ENCODE measurements at places on chromosomes 2 and 18. TPM values are rescaled to one million over a fixed set of nuclear protein-coding genes. Genes with fewer than 3 reads are reported as not detected.

Gene RSAD2
- 17.8 TPM for total RNA-seq

Gene ANKRD23
- total RNA-seq = 4.4 TPM

Gene SNTG2
- total RNA-seq = 3.8 TPM

GRCh38 chr2:43803113-43803512 is 29.3 kb downstream of the DYNC2LI1 start:
- no peak for DNase-seq
- no peak overlapping the region for H3K4me3 ChIP-seq
- no peaks in the 10 kb centered on the region for H3K4me1 ChIP-seq
- H3K36me3 ChIP-seq = peaks cover 6% of the 10 kb centered on the region

- no peaks in the 10 kb centered on the region for H3K4me1 ChIP-seq
- no peak overlapping the region for H3K27ac ChIP-seq
- H3K36me3 ChIP-seq = no peaks in the 10 kb centered on the region
Measured at GRCh38 chr18:37435996-37436395, 129.6 kb downstream of the CELF4 start.

DNA sequence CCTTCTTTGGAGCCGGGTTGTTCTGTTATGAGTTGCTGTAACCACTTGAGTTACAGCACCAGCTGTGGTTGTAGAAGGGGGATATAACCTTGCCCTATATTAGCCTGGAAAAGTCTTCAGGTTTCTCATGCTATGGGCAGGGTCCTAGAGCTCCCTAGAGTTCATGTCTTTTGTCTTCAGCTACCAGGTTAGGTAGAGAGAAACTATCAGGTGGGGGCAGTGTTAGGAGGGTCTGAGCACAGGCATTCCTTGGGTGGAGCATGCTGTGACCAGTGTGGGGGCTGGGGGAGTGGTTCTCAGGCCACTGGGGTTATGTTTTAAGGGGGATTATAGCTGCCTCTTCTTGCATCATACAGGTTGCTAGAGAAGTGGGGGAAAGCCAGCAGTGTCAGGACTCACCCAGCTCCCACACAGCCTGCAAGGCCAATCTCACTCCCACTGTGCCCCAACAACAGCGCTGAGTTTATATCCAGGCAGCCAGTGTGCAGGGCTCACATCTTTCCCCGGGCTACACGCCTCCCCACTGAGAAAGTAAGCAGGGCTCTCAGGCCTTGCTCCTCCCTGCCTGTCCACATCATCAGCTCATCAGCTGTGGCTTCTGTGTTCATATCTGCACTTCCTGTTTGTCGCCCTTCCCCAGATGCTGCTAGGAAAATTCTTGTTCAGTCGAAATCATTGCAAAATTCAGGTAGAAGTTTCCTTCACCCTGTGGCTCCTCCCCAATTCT is 133.8 kb upstream of the NRXN1 start:
- no peak overlapping the region for H3K27ac ChIP-seq
- no peak for DNase-seq
- no peaks in the 10 kb centered on the region for H3K4me1 ChIP-seq
- no peaks in the 10 kb centered on the region for H3K36me3 ChIP-seq
- no peak overlapping the region for H3K4me3 ChIP-seq

- H3K4me3 ChIP-seq = peak overlapping the region; percentile 96
- peak overlapping the region; percentile 96 for H3K27ac ChIP-seq
- H3K27me3 ChIP-seq = no peaks in the 10 kb centered on the region
- peak; percentile 18 for DNase-seq
- peaks cover 11% of the 10 kb centered on the region for H3K36me3 ChIP-seq
Measured at GRCh38 chr2:61471905-61472805, 1.3 kb upstream of the USP34 start.

- no peak overlapping the region for H3K4me3 ChIP-seq
- no peaks in the 10 kb centered on the region for H3K27me3 ChIP-seq
- H3K27ac ChIP-seq = no peak overlapping the region
- no peak for DNase-seq
- no peaks in the 10 kb centered on the region for H3K4me1 ChIP-seq
Measured at GRCh38 chr2:66698091-66698490, 263.2 kb downstream of the MEIS1 start.

- peaks cover 76% of the 10 kb centered on the region for H3K27me3 ChIP-seq
- no peak for DNase-seq
- peak overlapping the region; percentile 91 for H3K4me3 ChIP-seq
- peaks cover 16% of the 10 kb centered on the region for H3K4me1 ChIP-seq
- no peak overlapping the region for H3K27ac ChIP-seq
Measured at GRCh38 chr18:25349926-25350487, 2.0 kb downstream of the ZNF521 start.

All from activated T-cell treated with anti-CD3 and anti-CD28 coated beads, Interleukin-2, amount 50 U/mL, for 72 hours (primary cell).